ENCODE measurements at places on chromosomes 7 and 10.

DNA sequence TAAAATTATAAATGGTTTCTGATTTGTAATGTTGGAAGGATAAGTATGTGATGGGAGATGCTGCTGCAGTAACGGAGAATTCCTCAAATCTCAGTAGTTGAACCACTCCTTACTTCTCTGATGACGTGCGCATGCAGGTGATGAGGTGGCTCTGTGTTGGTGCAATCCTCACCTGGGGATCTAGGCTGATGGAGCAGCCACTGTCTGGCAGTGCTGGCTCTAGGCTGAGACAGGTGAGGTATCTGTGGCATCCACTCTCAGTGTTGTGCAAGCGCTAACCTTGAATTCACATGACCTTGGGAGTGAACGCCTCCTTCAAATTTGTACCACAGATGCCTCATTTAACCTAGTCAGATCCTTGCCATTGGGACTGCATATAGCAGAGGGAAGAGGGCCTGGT, 35.0 kb downstream of the LHFPL3 start:
- DNase-seq, result no peak

GRCh38 chr7:151367284-151367683, 25.7 kb downstream of the NUB1 start:
- no peak for DNase-seq

GRCh38 chr7:7522421-7522820, 13.3 kb downstream of the COL28A1 start:
- DNase-seq, result no peak

DNA sequence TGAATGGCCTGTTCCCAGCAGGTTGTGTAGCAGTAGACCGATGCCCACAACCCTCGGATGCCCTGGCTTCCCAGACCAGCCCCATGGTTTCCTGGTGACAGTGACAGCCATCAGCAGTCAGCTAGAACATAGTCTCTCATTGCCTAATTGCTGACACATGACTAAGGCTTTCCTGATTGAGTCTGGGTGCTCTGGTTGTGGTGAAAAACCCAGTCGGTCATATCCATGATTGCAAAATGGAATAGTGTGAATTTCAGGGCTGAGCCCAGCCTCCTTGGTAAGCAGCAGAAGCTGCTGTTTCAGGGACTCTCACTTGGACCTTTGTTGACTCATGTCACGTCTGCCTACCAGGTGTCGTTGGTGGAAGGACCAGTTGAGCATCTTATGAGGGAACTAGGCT, 36.6 kb downstream of the POR start:
- no peak for DNase-seq

GRCh38 chr7:107186240-107186639, 17.4 kb downstream of the HBP1 start:
- no peak for DNase-seq

- no peak for DNase-seq
These were observed 2.8 kb downstream of the SAMD9L start for GRCh38 chr7:93145354-93145753.

DNA sequence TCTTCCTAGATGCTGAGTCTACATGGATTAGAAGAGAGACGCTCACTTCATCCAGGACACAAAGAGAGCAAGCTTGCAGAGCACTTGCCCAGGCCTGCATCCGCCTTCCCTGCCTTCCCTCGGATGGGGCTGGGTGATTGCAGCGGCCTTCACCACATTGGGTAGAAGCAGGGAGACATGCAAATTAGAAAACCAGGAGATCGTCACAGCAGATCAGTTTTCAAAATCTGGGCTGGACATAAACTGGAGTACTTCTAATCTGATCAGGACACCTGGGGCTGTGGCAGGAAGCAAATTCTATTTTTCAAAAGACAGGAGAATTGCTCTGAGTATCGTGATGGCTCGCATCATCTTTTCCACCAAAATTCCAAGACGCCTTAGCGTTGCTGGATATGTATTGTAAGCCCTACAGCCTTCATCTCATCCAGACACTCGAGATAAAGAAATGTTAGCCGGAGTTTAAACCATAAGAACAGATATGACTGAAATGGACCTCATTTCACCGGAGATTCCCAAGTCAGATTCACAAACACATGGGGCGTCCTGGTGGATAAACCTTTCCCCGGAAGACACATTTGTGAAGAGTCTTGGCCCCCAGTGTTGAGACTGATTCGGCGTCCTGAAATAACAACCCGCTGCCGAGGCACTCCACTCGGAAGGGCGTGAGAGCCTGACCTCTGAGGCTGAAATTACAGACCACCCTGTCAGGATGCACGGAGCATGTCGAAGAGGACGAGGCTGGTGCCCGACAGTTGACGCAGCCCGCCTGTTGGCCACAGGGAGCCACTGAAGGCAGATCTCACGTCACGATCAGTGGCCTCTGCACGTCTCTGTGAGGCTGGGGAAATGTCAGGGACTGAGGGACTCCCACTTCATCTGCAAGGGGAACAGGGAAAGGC, 91.2 kb upstream of the PARD3 start:
- DNase-seq, result no peak

- no peak for DNase-seq
These were observed 9.0 kb downstream of the LSM5 start for GRCh38 chr7:32481176-32481575.

GRCh38 chr10:49152663-49153062, 18.8 kb upstream of the FAM170B start:
- no peak for DNase-seq

DNA sequence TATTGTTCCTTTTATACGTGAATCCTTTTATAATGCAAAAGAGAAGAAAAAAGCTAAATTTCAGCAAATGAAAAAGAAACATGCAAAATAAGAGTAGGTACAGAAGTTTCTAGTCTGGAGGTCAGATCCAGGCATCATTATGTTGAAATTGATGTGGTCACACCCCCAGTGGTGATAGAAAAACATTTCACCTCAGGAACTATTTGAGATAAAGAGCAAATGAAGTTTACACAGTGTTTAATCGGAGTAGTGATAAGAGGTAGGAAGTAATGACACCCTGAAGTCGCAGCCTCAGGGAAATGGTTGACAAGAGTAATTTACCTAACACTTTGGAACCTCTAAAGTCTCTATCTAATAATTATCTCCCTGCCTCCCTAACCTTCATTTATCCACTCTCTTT, 536.0 kb upstream of the STEAP1 start:
- DNase-seq, result no peak

DNA sequence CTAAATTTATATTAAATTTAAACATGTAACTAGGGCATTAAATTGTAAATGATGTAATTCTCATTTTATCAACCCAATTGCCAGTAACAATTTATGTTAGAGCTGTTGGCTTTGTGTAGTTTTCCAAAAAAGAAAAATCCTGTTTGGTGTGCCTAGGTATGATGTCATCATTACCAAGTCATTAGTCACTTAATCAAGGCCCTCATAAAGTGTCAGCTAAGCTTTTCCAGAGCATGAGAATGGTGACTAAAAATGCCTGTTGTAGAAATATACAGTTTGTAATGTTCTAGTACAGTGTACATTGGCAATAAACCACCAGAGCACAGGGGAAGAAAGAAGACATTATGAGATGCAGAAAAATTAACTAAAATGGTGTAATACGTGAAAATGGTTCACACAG, 593.8 kb upstream of the ANKRD30A start:
- no peak for DNase-seq

- no peak for DNase-seq
These were observed 19.7 kb downstream of the KPNA7 start for GRCh38 chr7:99188221-99188620.

- DNase-seq, result no peak
These were observed 82.1 kb upstream of the IGFBP3 start for GRCh38 chr7:46003161-46003560.

All from CD4-positive, alpha-beta T cell treated with Interleukin-15 for 4 hours (primary cell).